ENCODE measurements at places on chromosomes 5 and 9.

DNA sequence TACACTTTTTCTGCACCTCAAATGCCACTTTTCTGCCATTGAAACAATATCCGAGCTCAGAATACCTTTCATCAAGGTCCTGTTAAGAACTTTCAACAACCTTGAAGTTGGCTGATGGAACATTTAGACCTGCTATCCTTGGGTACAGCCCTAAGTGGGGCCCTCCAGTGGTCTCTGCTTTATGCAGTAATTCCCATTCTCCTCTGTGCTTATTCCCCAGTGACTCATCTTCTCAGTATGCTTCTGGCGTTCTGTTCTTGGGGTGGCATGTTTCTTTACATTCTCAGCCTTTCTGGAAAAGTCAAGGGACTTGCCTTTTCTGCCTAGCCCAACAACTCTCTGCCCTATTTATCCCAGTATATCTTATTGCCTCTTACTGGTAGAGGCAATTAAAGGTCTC lies 7.1 kb downstream of the ANP32B start:
- no peak for DNase-seq

DNA sequence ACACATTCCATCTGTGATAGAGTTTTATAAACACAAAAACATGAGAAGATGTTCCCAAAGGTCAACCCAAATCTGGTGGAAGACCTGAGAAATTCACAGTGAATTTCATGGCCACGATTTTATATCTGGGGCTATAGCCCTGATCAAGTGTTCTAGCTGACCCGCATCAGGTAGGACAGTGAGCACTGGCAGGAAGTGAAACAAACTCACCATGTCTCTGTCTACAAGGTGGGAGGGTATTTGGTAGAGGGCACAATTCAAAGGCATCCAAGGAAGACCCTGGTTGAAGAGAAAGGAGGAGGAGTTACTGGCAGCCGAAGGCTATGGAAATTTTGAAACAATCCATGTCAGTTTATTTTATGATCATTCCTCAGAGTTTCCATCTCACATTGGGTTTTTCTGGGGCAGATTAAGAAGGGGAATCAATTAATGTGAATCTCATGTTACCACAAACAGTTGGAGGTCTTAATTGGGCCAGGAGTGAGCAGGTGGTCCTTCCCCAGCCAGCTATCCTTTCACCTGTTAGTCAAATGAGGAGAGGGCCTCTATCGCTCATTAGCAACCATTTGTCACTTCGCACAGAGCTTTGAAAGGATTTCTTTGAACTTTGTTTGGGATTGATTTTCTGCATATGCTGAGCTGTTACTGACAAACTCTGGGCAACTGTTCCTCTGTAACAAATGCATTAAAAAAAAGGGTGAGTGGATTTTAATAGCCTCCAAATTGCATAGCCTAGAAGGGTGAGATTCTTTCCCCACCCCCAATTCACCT lies 612.0 kb upstream of the CLINT1 start:
- no peak for DNase-seq

DNA sequence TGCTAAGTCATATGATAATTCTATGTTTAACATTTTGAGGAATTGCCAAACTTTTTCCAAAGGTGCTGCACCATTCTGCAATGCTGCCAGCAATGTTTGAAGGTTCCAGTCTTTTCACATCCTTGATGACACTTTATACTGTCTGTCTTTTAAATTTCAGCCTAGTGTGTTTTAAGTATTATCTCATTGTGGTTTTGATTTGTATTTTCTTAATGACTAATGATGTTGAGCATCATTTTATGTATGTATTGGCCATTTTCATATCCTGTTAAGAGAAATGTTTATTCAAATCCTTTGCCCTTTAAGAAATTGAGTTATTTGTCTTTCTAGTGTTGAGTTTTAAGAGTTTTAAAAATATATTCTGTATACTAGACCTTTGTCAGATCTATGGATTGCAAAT lies 5.0 kb upstream of the TEX48 start:
- no peak for DNase-seq

DNA sequence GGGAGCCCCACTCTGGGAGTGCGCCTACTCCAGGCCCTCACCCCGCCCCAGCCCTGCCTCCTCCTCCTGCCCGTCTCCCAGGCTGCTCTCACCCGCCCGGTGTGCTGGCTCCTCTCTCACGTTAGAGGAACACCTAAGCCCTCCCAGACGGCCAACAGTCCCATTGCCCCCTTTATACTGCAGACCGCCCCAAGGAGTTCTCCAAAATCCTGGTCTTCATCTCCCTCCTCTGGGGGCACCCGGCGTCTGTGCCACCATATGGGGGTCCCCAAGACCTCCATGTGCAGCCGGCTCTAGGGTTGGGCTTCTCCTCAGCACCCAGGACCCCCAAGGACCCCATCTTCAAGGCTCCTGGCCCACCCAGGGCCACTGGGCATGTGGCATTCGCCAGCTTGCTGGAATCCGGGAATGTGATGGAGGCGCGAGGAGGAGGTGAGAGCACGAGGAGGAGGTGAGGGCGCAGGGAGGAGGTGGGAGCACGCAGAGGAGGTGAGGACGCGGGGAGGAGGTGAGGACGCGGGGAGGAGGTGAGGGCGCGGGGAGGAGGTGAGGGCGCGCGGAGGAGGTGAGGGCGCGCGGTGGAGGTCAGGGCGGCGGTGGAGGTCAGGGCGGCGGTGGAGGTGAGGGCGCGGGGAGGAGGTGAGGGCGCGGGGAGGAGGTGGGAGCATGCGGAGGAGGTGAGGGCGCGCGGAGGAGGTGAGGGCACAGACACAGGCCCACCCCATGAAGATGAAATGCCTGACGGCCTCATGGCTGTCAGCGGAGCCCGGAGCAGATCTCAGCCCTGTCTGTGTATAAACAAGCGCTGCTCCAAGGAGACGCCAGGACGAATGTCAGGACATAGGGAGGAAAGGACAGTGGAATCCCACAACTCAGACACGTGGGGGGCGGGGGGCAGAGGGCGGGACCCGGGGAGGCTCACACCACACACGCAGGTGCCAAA lies 41.2 kb downstream of the EXD3 start:
- DNase-seq: no peak

- peak; percentile 57 for DNase-seq
These were observed 264.7 kb downstream of the TRIM32 start for GRCh38 chr9:116951588-116952435.

- no peak for DNase-seq
These were observed 22.3 kb upstream of the SNAPC3 start for GRCh38 chr9:15400281-15400941.

DNA sequence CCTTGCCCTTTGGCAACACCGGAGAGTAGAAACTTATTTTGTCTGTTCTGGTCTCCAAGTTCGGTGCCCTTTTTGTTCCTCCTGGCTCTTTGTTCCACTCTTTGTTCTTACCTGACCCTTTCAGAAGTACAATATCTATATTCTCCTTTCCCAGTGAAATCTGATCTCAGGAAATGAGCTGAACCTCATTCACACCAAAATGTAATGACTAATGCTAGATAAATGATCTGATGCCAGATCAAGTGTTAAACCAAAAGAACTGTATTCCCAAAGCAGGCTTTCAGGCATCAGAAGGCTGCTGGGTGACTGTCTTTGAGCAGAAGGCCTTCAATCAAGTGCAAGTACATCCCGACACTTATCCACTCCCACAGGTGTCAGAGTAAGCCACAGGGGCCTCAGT lies 156.4 kb downstream of the SPOCK1 start:
- no peak for DNase-seq

DNA sequence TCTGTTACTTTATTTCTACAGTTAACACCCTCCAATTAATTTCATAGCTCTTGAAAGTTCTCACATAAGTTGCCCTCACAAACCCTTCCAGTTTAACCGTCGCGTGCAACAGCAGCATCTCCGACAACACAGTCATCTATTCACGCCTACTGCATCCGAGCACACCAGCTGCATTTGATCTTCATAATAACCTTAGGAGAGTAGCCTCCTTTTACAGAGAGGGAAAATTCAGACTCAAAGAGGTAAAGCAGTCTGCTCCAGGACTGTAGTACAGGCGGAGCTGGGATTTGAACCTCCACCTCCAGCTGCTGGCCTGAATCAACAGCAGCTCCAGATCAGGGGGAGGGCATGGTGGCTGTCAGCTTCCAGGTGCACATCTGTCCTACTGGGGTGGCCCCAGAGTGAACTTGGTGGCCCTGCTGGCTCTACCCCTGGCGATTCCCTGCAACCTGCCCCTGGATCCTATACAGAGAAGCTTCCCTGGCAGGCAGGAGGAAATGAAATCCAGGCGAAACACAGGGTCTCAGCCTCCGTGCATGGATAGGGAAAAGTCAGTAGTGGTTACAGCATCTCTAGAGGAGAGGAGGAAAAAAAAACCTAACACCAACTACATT lies 71.6 kb upstream of the UNC5A start:
- no peak for DNase-seq

- no peak for DNase-seq
These were observed 581.6 kb upstream of the CDH9 start for GRCh38 chr5:27619982-27620381.

DNA sequence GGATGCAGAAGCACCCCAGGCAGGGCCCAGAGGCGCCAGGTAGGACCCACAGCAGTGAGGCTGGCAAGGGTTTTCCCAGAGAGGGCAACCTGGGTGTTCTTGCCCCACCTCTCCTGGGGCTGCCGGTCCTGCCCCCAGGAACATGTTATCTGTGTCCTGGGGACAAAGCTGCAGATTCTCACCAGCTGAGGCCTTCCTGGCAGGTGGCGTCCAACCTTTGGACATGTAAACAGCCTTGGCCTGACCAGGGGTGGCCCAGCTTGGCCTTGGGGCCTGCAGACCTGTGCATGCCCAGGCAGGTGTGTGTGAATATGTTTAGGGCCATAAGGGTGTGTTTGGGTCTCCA lies 101.8 kb upstream of the LARP1 start:
- DNase-seq: no peak

DNA sequence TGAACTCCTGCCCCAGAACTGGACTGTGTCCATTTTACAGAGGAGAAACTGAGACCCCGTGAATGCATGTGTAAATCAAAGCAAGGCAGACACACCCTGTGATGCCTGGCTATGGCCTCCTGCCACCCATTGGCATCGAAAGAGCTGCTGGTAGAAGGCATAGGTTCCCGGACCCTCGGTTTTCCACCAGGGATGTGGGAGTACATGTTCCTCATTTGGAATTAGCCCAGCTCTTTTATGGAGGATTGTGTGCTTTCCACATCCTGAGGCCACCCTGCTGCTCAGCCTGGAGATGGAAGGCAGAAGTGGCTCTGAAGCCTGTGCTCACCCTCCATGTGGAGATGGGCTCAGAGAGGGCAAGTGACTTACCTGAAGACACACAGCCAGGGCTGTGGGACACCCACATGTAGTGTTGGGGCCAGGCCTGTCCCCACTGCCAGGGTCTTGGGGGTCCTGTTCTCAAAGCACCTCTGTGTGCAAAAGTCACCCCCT lies 2.8 kb downstream of the SUSD3 start:
- DNase-seq: no peak

DNA sequence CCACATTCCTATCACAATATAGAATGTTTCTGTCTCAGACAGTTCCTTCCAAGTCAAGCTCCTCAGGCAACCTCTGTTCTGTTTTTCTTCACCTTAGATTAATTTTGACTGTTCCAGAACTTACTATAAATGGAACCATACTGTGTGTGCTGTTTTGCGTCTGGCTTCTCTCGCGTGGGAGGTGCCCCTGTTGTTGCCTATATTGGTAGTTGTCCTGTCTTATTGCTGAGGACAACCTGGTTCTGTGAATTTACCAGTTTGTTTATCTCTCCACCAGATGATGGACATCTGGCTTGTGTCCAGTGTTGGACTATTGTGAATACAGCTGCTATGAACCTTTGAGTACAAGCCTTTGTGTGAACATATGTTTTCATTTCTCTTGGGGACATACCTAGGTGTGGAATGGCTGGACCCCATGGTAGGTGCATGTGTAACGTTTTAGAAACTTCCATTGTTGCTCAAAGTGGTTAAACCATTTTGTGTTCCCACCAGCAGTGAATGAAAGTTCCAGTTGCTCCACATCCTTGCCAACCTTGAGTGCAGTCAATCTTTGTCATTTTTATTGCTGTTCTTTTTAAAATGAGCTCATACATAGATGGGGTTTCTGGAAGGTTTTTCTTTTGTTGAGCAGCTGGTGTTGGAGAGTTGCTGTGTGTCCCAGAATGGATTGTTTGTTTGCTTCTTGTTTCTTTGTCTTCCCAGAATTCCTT lies 18.1 kb downstream of the HMCN2 start:
- DNase-seq: no peak
